ENCODE measurements at places on chromosomes 5 and 9.
A peak's percentile ranks its signal among the peaks of the same experiment; 100 is the strongest.

DNA sequence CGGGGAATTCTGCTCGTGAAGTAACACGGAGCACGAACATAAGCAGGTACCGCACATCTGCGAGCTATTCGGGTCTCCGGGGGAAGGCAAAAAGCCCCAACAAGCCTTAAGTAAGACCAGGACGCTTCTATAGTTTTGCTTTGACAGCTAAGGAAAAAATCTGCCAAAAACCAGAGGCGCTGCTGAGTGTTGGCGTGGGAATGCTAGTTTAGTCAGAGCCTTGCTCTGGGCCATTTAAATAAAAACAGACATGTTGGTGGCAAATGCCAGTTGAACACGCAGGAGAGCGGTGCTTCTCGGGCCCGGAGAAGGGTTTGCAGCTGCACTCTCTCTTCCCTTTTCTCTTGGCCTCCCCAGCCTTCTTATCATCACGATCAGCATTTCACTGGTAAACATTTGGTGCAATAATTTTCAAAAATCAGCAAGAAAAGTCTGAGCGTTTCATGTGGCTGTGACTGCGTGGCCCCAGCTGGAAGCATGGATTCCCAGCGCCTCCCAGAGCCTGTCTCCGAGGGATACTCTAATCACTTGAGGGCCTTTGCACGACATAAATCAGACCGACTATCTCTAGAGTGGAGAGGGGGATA, 6.4 kb upstream of the NOTCH1 start:
- DNase-seq = no peak

DNA sequence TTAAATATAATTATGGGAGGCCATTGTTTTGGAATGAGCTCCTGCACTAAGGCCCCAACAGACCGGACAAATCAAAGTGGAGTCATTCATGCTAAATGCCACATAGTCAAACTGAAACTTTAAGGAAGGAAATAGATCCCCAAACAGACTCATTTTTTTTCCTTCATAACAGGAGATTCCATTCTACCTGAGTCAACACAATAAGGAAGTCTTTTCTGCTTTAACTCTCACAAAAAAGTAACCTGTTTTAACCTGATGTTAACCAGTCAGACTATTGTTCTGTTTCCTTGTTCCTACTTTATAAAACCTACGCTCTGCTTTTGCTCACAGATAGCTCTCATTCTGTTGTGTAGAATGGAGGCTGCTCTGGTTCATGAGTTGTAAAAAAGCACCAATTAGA, 234.9 kb downstream of the YTHDC2 start:
- DNase-seq = no peak

DNA sequence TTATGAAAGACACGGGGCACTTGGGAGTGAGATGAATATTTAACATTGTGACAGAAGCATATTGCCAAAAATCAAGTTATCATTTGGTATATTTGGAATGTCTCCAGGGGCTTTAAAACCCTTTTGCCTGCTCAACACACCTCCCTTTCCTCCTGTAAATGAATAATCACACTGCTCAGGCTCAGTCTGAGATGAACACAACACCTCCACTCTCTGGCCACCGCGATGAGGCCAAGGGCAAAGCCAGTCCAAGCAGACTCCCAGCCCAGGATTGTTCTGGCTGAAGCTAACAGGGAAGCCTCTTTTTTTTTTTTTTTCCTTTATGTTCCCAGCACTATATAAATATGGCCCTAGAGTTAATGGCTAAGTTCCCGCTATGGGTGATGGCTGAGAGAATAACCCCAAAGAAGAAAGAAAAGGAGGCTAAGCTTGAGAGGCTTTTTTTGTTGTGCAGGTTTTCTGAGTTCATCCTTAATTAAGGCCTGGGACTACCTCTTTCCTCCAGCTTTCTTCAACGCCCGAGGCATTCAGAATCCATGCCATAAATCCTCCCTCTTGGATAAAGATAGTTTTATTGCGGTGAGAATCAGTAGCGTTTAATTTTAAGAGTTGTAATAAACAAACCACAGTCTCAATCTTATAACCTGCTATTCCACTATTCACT, 10.5 kb upstream of the ERAP1 start:
- no peak for DNase-seq

- no peak for DNase-seq
Measured at GRCh38 chr5:28390341-28390740, 1352.0 kb upstream of the CDH9 start.

- peak; percentile 87 for DNase-seq
Measured at GRCh38 chr9:132901858-132902831, 23.4 kb downstream of the SPACA9 start.

GRCh38 chr5:61423487-61424145, 91.6 kb downstream of the ZSWIM6 start:
- no peak for DNase-seq

- DNase-seq = peak; percentile 23
Measured at GRCh38 chr5:112604732-112605630, 132.7 kb upstream of the APC start.

DNA sequence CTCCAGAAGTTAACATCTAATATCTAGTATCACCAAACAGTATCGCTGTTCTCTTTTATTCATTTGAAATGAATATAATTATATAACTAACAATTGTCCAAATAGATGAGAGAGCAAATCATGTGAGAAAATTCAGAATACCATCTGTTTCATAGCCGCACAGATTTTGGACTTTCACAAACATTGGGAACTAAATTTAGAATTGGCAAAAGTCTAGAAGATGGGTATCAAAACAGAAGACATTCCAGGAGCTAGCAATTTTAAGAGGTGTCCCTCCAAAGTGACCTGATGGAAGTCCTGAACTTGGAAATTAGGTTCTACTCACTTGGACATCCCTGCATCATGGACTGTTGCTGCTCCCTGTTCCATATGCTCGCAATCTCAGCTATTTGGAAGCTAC, 57.0 kb upstream of the FSD1L start:
- no peak for DNase-seq

GRCh38 chr5:157550663-157551062, 24.9 kb downstream of the ADAM19 start:
- no peak for DNase-seq

- DNase-seq = peak; percentile 29
Measured at GRCh38 chr5:115806986-115807653, 9.3 kb downstream of the CDO1 start.

GRCh38 chr5:128082551-128083032, 974 bp upstream of the SLC12A2 start:
- DNase-seq = no peak

DNA sequence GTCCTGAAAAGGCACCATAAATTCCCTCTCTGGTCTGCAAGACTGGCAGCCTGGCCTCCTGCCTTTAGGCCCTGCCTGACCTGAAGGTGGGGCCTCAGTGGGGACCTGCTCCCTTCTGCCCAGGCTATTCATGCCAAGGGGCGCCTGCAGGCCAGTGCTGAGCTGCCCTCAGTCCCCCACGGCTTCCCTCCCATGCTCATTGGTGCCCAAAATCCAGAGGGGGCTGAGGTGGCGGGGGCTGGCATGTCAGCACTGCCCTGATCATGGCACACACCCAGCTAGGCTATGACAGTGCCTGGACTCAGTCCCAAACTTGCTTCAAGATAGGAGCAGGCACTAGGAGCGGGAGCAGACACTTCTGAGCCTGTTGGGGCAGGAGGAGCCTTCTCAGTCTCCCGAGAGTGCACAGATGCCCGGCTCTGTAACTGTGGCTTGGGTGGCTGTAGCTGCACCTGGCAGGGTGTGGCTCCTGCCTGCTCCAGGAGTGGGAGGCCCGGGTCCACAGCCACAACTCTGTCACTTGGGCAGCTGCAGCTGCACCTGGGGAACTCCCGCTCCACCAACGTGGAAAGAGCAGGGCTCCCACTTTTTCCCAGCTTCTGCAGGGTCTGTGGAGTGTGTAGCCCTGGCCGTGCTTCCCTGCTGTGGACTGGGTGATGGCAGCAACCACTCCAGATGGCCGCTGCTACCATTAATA, 49.0 kb downstream of the NDUFAF2 start:
- no peak for DNase-seq

- DNase-seq = no peak
Measured at GRCh38 chr5:101643794-101644193, 652.3 kb downstream of the SLCO4C1 start.

- DNase-seq = no peak
Measured at GRCh38 chr9:7332780-7333179, 466.8 kb downstream of the DMAC1 start.

DNA sequence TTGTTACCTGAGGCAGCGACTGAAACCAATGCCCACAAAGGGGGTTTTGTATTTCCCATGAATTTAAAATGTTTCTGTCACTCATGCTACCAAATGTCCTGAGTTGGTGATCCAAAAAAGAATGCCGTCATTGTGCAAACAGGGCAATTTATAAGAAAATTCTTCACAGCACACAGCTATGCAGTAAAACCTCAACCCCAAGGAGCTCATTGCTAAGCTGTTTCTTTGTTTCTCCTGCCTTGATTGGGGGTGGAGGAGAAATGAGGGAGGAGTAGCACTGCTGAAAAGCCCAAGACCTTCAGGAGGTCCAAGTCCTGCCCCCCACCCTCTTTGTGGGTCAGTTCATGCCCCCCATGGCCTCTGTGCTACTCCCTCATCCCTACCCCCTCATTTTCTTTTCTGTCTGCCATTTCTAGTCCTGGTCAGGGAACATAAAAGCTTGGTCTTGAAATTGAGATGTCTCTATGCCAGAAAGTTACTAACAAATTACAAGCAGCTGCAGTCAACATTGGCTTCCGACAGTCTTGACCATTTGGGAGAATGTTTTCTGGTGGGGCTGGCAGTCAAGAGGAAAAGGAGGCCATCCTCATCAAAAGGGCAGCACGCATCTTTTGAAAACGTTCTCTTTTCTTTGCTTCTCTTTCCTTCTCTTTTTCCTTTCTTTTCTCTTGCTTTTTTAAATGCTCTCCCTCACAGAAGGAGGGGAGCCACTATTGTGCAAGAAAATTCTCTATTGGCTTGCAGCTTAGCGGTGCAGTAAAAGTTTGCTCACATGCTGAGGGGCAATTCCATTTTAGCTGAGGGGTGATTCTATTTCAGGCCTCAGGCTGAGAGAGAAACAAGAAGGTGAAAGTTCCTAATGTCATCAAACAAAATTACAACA, 133.3 kb downstream of the GCNT1 start:
- no peak for DNase-seq

- DNase-seq = no peak
Measured at GRCh38 chr5:80631278-80632259, 22.9 kb upstream of the MSH3 start.

- no peak for DNase-seq
Measured at GRCh38 chr5:179110528-179110927, 50.4 kb downstream of the ZNF354C start.

- DNase-seq = no peak
Measured at GRCh38 chr9:14692470-14693250, 572 bp downstream of the ZDHHC21 start.

- no peak for DNase-seq
Measured at GRCh38 chr5:108432024-108432423, 50.1 kb upstream of the FBXL17 start.

DNA sequence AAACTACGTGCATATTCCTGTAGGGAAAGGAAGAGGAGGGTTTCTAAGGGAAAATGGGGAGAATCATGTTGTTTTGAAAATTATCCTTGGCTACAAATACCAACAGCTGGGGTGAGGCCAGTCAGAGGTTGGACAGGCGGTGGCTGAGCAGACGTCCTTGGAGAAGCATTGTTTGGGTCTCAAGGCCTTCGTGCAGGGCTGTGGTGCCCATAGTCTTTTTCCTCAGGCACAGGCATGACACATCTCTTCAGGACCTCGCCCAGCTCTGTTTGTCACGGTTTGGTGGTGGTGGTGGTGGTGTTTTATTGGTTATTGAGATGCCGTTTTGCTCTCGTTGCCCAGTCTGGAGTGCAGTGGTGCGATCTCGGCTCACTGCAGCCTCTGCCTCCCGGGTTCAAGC, 27.8 kb upstream of the EGFL7 start:
- no peak for DNase-seq

DNA sequence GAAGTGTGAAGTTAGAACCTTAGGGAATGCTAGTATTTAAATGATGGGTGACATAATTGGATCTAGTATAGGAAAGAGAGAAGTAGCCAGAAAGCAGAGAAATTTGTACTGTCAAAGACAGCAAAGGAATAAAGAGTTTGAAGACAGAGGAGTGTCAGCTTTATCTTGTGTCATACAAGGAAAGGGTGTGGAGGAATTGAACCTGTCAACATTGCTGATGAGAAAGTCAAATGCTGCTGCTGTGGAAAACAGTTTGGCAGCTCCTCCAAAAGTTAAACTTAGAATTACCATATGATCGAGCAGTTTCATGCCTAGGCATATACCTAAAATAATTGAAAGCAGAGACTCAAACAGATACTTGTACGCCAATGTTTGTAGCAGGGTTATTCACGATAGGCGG, 63.7 kb downstream of the DENND4C start:
- no peak for DNase-seq

DNA sequence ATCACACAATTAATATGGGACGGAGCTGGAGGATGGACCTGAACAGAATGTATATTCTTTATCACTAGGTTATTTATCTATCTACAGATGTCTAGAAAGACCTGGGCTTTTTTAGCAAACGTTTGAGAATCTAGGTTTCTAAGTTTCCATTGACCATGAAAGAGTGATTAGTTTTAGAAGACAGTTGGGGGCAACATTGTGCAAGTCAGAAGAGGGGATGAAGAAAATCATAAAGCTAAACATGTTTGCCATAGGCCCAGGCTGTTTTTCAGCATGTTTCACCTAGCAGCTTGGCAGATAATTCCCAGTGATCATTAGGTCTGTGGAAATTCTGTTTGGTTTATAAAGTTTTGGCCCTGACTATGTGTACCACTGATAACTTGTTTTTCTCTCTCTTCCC, 44.1 kb upstream of the CDKN2B start:
- no peak for DNase-seq

DNA sequence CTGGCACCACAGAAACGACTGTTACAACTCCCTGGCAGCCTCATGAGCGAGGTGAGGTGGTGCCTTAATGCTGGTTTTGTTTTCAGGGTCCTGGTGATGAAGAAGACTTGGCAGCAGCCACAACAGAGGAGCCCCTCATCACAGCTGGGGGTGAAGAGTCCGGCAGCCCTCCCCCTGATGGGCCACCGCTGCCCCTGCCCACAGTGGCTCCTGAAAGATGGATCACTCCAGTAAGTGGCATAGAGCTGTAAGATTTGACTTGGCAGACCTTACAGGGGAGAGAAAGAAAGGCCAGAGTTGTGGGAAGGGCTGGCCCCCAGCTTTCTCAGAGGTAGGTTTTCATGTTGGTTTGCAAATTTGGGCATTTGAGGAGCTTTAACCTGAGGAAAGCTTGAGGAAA, 72.2 kb downstream of the COL15A1 start:
- DNase-seq = no peak

- no peak for DNase-seq
Measured at GRCh38 chr9:90098408-90098807, 493.6 kb downstream of the GADD45G start.

- no peak for DNase-seq
Measured at GRCh38 chr9:134316449-134317160, 9.7 kb upstream of the RXRA start.

DNA sequence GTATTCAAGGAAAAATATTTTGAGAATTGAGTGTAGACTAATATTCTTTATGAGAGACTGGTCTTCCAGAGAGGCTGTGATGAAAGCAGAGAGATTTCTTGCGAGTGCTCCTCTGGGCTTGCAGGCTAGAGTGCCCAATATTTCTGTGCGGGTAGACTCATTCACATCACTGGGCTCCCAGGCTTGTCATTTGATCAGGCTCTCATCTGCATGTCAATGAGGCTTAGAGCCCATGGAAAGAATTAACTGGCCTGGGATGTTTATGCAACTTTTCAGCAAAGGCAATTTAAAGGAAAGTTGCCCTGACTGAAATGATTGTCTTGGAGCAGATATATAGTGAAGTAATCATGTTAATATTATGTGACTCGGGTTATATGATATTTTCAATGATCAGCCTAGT, 42.3 kb downstream of the SNCAIP start:
- no peak for DNase-seq
